NB4 (cell line): ENCODE measurements at places on chromosomes 7 and 10.
A peak's percentile ranks its signal among the peaks of the same experiment; 100 is the strongest.

- peak; percentile 75 for DNase-seq
Observed at GRCh38 chr7:91945476-91945875, 4.8 kb downstream of the AKAP9 start.

GRCh38 chr10:78764846-78765430 is 303.8 kb upstream of the ZMIZ1 start:
- no peak for DNase-seq

DNA sequence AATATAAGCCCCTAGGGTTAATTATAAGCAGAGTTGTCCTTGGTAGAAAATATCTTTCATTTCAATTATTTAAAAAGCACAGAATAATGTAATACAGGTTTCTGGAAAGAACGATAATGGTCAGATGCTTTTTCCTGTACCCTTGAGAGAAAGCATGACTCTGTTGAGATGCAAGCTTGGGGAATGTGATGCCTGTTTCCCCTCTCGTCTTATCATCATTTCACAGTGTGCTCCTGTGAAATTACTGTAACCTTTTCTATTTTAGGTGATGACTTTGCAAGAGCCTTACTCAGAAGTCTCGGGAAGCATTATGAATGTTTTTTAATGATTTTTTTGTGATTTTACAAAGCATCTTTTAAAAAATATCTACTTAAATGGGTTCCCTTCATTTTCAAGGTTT is 243.0 kb downstream of the POLR1F start:
- no peak for DNase-seq

DNA sequence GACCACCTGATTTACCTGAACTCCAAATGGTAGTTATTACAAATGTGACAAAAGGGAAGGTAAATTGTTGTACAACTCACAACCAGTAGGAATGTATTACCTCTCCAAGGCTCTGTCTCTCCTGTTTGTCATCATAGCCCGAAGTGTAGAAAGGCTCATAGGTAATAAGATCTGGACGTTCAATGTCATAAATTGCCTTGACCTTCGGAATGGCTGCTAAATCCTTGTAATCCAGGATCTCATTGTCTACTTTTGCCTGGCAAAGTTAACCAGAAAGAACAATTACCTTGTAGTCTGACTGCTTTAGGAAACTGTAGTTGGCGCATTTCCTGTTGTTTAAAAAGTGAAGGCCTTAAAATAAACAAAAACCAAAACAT is 68.6 kb upstream of the AFAP1L2 start:
- no peak for DNase-seq

DNA sequence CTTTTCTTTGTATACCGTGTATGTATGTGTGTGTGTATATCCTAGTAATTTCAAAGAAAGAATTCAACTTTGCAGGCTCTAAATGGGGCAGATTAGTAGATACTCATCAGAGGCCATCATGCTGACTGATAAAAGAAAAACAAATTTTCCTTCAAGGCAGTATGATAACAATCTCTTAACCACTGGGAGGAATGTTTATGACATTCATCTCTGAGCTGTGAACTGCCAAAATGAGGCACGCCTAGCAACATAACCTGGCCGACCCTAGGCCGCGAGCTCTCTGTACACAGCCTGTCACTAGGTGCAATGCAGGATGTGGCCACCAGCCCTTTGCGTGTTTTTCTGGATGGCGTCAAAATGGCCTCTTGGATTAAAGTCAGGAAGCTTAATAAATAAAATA is 343.7 kb upstream of the GALNT17 start:
- DNase-seq: no peak

DNA sequence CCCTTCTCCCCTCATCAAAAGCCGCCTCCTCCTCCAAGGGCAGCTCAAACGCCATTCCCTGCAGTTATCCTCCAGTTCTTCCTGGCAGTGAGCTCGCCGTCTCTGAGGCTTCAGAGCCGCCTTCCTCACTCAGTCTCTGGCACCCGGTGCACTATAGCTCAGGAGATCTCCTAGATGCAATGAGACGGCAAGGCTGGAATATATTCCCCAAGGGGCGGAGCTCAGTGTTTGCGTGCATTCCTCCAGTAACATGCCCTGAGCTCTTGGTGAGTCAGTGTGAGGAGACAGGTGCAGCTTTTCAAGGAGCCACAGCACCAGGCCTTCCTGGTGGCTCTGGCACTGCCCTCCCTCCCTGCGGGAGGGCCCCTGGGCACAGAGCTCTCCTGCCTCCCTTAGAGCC is 512.6 kb upstream of the FOXK1 start:
- DNase-seq: no peak

DNA sequence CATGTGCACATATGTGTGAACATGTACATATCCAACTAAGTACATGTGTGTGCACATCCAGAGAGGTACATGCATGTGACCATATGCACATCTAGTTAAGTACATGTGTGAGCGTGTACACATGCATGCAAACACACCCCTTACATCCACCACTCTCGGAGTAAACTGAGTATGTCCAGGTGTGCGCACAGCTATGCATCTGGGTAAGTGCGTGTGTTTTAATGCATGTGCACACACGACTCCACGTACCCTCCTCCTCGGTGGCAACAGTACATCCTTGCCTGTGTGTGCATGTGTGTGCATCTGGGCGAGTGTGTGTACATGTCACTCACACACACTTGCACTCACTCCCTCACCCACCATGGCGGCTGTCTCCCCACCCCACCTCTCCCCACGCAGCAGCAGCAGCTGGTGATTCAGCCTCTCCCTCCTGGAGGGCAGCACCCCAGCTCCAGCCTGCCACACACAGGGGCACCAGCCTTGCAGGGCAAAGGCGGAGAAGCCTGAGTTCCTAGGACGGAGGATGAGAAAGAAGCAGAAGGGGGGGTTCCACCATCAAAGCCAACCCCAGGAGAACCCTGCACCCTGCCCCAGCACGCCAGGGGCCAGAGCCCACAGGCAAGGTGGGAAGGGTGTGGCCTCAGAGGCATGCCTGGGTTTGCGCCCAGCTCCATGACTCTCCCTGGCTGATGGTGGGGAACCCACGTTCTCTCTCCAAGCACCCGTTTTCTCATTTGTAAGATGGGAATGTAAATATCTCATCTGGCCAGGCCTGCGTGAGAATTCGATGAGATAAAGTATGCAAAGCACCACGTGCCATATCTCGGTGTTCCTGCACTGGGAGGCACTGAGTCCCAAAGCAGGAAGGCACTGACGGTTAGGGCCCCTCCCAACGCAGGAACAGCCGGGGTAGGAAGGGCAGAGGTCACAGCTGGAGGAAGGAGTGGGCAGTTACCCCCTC is 27.7 kb upstream of the DNAAF5 start:
- DNase-seq: no peak

GRCh38 chr10:83165265-83165664 is 974.0 kb upstream of the GHITM start:
- no peak for DNase-seq

GRCh38 chr7:50826371-50827172 is 43.9 kb upstream of the GRB10 start:
- DNase-seq: peak; percentile 86
